Placental pericyte (primary cell): ENCODE measurements at places on chromosomes 6 and 20. TPM values are rescaled to one million over a fixed set of nuclear protein-coding genes. Genes with fewer than 3 reads are reported as not detected.

GPX5 gene
- total RNA-seq: not detected in 2 replicates

OOEP gene
- total RNA-seq: 0.72 and 0.88 TPM in 2 replicates

NHLRC1 gene
- 2.0 and 2.4 TPM in 2 replicates for total RNA-seq

SCRT2 gene
- total RNA-seq: not detected in 2 replicates

DHX16 gene
- 36.5 and 48.4 TPM in 2 replicates for total RNA-seq

C6orf58 gene
- not detected in 2 replicates for total RNA-seq

ELOVL2 gene
- total RNA-seq: 0.43 and 32.8 TPM in 2 replicates

CTSZ gene
- total RNA-seq: 134 and 156 TPM in 2 replicates

ID4 gene
- total RNA-seq: 1.5 and 3.6 TPM in 2 replicates

FILIP1 gene
- total RNA-seq: 0.43 and 1.3 TPM in 2 replicates

SLC22A2 gene
- not detected in 2 replicates for total RNA-seq

L3MBTL1 gene
- total RNA-seq: 4.2 and 8.3 TPM in 2 replicates

OPRL1 gene
- total RNA-seq: 0.86 and 0.88 TPM in 2 replicates

NRSN2 gene
- 33.5 and 56.9 TPM in 2 replicates for total RNA-seq

C6orf132 gene
- total RNA-seq: 0.88 and 2.3 TPM in 2 replicates

JAG1 gene
- 18.4 and 36.2 TPM in 2 replicates for total RNA-seq

LCA5 gene
- 2.4 and 4.2 TPM in 2 replicates for total RNA-seq

CEP162 gene
- 4.7 and 5.5 TPM in 2 replicates for total RNA-seq

FAM217A gene
- total RNA-seq: not detected in 2 replicates

TP53TG5 gene
- not detected in 2 replicates for total RNA-seq

NANP gene
- total RNA-seq: 6.3 and 11.3 TPM in 2 replicates

ACSS2 gene
- total RNA-seq: 38.5 and 113 TPM in 2 replicates

SPATA2 gene
- total RNA-seq: 5.7 and 6.2 TPM in 2 replicates

TRIM10 gene
- not detected in 2 replicates for total RNA-seq

VSTM2L gene
- total RNA-seq: 0.22 and 0.57 TPM in 2 replicates

TAAR9 gene
- not detected in 2 replicates for total RNA-seq

PRPH2 gene
- 2.6 and 3.9 TPM in 2 replicates for total RNA-seq

DEFB124 gene
- not detected in 2 replicates for total RNA-seq

FOXC1 gene
- 0.22 and 1.0 TPM in 2 replicates for total RNA-seq

SMAP1 gene
- total RNA-seq: 21.3 and 24.9 TPM in 2 replicates

MAS1 gene
- not detected in 2 replicates for total RNA-seq

PROKR2 gene
- total RNA-seq: not detected in 2 replicates

TTK gene
- 1.5 and 54.8 TPM in 2 replicates for total RNA-seq

BMP2 gene
- 6.8 and 45.2 TPM in 2 replicates for total RNA-seq
